ENCODE measurements at places on chromosomes 7 and 10.

DNA sequence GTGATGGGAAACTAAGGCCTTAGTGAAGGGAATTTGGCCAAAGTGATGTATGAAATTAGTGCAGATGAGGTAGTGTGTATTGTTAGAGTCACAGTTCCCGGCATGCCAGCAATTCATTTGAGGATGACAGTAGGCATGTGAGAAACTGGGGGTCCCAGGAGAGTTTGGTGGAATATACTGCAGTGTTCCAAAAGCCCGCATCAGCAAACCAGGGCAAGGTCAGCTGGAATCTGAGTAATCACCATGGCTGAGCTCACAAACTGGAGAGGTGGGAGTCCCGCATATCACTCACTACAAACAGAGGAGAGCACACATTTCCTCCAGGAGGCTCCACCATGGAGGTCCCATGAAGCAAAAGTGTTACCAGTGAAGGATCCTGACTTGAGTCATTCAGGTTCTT is 740.7 kb downstream of the TNS3 start:
- no peak for DNase-seq

GRCh38 chr10:3877211-3878000 is 92.4 kb upstream of the KLF6 start:
- DNase-seq: no peak

DNA sequence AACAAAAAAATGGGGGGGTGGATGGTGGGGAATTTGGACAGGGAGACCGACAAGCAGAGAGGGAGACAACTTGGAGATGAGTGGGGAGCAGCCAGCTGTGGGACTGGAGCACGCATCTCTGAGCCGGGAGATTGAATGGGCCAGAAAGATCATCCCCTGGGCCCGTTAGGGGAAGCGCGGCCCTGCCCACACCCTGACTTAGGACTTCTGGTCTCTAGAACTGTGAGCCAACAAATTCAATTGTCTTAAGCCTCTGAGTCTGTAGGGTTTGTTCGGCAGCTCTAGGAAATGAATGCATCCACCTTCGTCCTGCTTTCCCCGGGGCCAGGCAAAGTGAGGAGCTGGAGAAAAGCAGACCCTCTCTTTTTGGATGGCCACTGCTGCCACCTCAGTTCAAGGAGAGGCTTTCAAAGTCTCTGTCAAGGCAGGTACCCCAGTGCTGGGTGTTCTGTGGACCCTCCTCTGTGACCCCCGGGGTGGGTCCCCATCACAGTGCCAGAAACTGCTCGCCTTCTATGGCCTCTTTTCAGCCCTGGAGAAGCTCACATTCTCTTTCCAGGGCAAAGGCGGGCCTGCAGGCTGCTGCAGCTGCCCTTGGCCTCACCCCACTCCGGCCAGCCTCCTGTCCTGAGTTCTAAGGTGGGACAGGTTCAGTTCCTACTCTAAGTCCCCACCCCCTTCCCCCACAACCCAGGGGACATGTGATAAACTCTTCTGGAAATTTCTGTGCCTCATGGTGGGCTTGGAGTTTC is 423.2 kb downstream of the RPS24 start:
- no peak for DNase-seq

- DNase-seq: no peak
Observed at GRCh38 chr7:84123965-84124547, 70.5 kb downstream of the SEMA3A start.

- DNase-seq: no peak
Observed at GRCh38 chr10:24209946-24210491, 1.1 kb downstream of the KIAA1217 start.

DNA sequence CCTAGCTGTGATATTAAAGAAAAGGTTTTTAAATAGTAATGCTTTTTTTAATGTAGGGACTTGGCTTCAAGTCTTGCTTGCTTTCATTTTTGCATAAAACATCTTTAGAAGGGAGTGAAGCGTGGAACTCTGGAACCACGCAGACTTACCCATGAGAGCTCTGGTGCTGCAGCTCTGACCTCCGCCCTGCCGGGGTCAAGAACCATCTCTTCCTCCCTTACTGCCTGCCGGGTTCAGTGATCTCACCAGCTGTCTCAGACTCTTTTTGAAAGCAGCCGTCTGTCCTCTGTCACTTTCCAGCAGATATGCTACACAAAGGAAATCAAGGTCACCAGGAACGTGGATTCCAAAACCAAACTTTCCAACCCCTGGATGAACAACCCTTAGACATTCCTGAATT is 353.8 kb downstream of the GPR37 start:
- no peak for DNase-seq

DNA sequence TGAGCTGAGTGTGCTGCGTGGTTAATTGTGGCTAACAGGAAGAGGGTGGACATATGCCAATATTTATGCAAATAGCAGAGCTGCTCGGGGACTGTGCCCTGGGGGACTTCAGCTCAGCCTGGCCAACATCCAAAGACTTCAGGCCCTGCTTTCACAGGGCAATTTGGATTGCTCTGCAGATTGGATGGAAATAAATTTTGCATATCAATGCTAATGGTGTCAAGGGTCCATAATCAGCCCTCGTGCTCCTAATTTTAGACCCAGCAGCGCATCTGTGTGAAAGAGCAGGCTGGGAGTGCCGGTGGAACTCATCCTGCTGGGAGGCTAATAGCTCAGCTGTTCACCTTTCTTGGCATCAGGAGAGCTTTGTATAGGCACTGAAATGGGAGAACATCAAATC is 270.1 kb downstream of the TCERG1L start:
- no peak for DNase-seq

- DNase-seq: no peak
Observed at GRCh38 chr10:51653025-51653424, 46.4 kb downstream of the CSTF2T start.

DNA sequence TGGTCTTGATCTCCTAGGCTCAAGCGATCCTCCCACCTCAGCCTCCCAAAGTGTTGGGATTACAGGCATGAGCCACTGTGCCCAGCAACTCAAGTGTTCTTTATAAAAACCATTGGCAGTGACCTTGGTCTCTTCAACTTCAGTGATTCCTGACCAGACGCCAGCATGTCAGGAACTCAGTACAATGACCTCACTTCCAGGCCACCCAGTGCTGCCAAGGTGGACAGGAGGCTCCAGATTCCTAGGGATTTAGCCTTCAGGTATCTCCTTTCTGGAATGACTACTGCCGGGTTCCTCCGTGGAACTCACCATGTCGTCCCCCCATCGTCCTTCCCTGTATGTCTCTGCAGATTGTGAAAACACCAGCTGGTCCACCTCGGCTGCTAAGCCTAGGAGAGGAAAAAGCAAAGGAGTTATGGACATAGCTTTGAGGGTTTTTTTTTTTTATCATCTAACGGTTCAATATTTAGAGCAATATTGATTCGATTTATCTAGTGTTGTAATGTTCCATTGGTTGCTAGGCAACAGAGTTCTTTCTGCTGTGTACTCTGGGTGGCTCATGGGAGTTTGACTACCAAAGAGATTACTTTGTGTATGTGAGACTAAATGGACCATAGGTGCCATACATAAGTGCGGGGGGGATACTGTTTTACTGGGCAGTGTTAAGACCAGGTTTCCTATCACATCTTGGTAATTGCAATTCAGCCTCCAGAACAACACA is 425.8 kb upstream of the AUTS2 start:
- no peak for DNase-seq

DNA sequence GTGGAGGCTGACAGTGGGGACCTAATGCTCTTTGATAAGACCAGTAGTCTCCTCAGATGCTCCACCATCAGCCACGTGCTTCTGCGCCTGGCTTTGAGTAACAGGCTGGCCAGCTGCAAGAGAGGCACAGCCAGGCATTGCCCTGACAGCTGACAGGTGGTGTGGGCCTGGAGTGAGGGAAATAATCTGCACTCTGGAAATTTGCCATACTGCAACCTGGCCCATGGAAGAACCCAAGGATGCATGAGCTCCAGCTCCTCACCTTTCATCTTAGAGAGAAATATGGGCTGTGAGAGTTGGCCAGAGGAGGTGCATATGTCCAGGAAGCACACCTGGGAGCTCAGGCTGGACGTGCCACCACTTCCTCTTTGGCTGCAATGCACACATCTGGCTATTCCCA is 118.9 kb downstream of the PLXDC2 start:
- DNase-seq: no peak

DNA sequence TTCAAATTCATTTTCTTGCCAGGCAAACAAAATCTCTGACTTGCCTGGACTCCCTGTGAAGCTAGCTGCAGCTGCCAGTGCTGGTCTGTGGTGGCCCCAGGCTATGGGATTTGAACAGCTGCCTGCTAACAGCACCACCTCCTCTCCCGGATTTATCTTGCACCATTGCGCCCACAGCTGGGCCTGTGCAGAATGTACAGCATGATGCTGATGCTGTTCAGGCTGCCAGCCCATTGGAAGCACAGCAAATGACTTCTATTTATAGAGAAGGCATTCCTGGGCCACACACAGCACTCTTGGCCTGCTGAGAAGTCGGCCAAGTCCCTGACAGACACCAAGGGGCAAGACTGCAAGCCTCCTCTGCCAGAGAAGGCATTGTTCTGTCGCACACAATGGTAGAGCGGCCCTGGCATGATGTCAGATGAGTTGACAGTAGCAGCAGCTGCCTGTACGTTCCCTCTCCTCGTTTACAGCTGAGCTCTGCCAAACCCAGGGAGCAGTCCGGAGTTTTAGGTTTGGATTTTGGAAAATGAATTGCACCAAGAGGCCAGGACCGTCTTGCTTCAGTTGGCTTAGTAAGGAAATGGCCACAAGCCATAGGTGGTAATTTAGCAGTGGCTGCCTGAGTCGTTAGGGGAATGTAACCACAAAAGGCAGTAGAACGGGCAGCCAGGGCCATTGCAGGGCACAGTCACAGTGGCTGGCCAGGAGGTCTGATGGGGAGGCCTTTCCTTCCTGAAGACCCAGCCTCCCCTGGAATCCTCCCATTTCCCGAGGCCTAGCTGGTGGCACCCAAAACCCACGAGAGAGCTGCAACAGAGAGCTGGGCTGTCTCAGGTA is 38.5 kb downstream of the MTURN start:
- no peak for DNase-seq

DNA sequence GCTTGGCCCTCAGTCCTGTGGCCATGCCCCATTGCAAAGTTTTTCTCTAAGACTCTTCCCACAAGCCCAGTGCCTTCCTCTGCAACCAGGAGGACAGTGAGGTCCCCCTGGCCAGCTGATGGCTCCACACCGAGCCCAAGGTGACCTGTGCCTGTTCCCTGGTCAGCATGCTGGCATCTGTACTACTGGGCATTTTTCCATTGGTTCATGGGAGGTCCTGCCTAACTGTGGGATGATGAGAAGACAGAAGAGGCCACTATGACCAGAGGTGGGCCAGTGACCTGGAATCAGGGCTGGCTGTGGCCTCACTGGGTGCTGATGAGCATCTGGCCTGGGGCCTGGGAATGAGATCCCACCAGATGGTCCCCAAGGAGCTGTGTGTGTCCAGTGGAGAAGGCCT is 20.2 kb downstream of the CALML3 start:
- DNase-seq: no peak

GRCh38 chr7:121079425-121080169 is 91.1 kb downstream of the CPED1 start:
- no peak for DNase-seq

DNA sequence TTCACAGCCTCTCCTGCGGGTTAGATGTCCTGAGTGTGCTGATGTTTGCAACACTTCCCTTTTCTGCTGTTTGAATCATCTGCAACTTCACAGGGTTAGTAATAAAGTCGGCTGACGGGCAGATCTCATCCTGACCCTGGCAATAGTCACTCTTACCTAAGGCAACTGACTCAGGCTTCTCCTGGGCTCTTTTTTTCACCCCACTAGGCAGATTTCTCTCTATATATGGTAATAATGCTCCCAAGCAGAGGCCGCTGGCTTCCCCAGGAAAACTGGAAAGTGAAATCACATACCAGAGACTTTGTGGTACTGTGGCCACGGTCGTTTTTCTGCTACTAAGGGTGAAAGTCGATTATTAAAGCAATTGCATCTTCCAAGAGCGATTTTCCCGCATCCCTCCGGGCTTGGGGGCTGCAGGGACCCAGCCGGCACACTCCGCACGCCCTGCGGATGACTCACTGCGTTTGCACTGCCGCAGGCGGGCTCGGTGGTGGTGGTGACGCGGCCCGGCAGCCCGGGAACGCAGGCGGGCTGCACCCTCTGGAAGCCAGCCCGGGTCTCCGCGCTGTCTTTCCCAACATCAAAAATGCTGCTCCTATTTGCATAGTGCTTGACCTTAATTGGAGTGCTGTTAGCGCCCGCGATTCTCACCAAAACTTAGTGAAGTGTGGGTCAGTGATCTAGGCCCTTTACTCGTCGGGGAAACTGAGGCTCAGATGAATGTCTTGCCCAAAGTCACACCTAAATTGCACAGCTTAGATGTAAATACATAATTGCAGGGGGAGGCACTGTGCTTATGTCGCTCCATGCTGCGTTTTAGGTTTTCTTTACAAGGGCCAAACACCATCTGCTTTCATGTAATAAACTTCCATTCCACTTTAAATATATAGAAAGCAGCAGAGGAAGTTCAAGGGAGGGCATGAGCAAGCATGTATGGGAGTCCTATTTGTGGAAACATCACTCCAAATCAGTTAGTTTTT is 47.6 kb upstream of the ITGB1 start:
- DNase-seq: no peak

DNA sequence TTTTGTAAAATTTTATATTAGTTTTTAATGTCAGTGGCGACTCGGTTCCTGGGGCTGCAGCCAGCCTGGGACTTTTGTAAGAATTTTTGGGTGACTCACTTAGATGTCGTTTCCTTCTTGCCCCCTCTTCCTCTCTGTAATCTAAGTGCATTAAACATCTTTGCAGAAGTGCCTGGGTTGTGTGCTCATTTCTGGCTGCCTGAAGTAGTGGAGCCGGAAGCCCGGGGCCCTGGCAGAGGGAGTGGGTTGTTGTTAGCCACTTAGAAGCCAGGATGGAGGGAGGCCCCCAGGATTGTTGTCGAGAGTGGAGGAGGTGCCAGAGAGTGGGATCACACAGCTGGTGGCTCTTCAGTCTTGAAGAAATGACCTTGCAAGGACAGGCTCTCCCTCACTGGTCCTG is 11.0 kb upstream of the TRIM8 start:
- DNase-seq: no peak

DNA sequence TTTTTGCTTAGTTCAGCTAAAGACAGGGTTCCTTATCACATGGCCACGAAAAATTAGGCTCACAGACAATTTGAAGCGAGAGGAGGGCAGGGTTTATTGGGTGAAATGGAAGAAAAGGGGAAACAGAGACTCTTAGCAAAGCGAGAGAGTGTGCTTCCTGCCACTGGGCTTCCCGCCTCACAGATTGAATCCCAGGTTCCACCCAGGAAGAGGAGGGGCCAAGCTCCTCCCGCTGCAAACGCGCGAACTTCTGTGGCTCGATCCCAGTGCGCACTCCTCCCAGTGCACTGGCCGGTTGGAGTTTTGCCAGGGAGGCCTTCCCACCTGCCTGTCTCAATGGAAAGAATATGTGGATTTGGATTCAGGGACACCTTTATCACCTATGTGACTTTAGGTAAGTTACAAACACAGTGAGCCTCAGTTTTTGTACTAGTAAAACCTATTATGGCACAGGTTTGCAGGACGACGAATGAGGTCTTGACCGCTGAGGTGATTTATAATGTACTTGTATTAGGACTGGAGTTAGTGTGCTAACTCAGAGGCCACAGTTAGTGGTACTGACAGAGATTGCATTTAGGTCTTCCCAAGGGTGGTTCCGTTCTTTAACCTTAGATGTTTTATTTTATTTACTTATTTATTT is 48.5 kb upstream of the SP8 start:
- DNase-seq: no peak
